Liver (tissue), 10 donors: ENCODE measurements at places on chromosomes 16 and 17. TPM values are rescaled to one million over a fixed set of nuclear protein-coding genes. Genes with fewer than 3 reads are reported as not detected.

- no peak for DNase-seq
Observed at GRCh38 chr16:6827931-6828330, 504.7 kb upstream of the RBFOX1 start.

- no peak for DNase-seq
Observed at GRCh38 chr16:56281249-56281805, 90.0 kb downstream of the GNAO1 start.

GRCh38 chr16:49822649-49823370 is 33.1 kb downstream of the ZNF423 start:
- no peak for DNase-seq

DNA sequence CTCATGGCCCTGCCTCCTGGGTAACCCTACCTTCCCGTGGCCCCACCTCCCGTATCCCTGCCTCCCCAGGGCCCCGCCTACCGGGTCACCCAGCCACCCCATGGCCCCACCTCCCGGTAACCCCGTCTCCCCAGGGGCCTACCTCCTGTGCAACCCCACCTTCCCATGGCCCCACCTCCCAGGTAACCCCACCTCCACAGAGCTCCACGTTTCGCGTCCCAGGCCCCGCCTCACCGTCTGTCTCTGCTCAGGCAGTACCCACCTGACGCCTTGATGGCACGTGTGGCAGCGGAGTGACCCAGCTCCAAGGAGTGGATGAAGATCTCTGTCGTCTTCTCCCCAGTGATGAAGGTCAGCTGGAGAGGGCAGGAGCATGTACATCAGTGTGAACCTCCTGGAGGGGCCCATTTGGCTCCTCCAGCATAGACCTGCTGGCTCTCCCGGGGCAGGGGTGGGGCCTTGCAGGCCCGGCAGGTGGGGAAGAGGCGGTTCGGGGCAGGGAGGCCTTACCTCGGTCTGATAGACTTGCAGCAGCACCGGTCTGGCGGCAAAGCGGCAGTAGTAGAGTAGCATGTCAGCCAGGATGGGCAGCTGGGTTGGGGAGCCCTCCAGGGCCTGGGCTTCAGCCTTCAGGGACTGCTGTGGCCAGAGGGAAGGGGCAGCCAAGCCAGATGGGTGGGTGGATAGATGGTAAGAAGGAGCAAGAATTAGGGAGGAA is 18.7 kb upstream of the PIK3R6 start:
- DNase-seq: no peak

TBX6 gene
- 0.10 TPM for polyA plus RNA-seq

DNA sequence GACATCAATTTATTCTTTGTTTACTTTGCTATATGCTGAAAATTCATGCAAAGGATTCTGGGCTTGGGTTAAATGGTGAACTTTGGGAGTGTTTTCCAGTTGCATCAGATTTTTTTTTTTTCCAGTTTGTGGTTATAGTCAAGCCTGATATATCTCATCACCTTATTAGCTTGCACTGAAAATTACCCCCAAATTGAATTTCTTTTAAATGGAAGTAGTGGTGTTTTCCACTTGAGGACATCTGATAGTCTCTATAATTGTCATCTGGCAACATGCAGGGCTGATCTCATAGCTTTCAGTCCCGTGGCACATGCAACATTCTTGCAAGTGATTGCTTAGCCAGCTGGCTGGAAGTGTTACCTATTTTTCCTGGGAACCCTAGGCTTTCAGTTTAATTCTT is 4.7 kb upstream of the KRTAP3-1 start:
- no peak for DNase-seq

- DNase-seq: no peak
Observed at GRCh38 chr17:31541559-31541958, 150.1 kb downstream of the RAB11FIP4 start.

TBC1D3C gene
- not detected for polyA plus RNA-seq

HAP1 gene
- 0.02 TPM for polyA plus RNA-seq

- DNase-seq: no peak
Observed at GRCh38 chr17:77470800-77471733, 330.3 kb downstream of the SEC14L1 start.

KRTAP9-8 gene
- polyA plus RNA-seq: not detected

PRAC2 gene
- not detected for polyA plus RNA-seq

- DNase-seq: no peak
Observed at GRCh38 chr17:28714281-28714680, 2.6 kb upstream of the PROCA1 start.

- no peak for DNase-seq
Observed at GRCh38 chr16:27389272-27389961, 12.6 kb upstream of the IL21R start.

- no peak for DNase-seq
Observed at GRCh38 chr17:76054112-76054476, 18.2 kb downstream of the SRP68 start.

GAS7 gene
- 0.79 TPM for polyA plus RNA-seq

DNA sequence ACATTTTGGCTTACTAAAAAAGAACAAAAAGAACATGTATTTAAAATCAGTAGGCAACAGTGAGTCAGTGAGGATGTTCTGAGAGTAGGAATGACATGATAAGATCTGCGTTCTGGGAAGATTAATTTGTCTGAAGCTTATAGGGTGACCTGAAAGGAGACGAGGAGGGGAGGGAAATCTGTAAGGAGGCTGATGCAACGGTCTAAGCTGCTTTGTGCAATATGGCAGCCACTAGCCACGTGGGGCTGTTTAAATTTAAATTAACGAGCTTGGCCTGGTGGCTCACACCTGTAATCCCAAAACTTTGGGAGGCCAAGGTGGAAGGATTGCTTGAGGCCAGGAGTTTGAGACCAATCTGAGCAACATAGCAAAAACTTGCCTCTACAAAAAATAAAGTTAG is 181.6 kb upstream of the CACNG3 start:
- no peak for DNase-seq

DNA sequence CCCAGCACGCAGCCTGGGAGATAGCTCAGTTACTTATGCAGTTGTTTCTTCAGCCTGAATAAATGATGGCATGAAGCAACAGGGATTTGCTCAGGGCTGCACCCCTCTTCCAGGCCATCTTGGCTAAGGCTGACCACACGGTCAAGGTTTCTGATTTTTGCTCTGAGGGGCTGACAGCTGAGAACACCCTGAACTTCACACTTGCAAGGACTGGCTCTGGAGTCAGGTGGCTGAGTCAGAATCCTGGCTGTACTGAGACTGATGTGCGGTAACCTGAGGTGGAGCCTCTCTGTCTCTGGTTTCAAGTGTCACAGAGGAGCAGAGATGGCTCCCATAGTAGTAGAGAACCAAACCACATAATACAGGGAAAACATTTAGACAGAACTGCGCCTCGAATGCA is 4.8 kb downstream of the MTHFSD start:
- DNase-seq: no peak

C17orf75 gene
- polyA plus RNA-seq: 4.7 TPM

DNA sequence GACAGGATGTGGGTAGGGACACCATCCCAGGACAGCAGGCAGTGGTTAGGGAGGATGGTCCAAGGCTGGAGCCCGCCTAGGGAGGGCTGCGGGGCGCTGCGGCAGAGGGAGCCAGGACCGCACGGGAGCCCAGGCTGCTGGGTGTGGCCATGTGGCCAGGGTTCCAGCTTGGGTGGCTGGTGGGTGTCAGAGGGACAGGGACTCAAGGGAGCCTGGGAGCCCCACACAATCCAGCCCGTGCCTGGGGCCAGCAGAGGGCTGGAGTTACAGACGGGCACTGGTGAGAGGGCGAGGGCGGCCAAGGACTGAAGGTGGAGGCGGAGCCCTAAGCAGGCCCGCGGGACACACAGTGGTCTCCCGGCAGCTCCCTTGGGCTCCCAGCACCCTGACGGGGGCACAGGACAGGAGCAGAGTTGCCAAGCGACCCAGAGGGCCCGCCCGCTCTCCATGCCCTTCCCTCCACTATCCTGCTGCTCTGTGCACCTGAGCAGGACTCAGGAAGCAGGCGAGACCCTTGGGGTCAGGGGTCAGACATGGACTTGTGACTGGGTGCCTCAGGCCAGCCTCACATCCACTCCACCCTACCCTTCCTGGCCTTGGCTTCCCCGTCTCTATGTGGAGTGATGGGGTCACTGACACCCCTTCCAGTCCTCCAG is 7.1 kb downstream of the MRPL28 start:
- DNase-seq: no peak

CYBC1 gene
- polyA plus RNA-seq: 45.6 TPM

ACSM5 gene
- 114 TPM for polyA plus RNA-seq

DNA sequence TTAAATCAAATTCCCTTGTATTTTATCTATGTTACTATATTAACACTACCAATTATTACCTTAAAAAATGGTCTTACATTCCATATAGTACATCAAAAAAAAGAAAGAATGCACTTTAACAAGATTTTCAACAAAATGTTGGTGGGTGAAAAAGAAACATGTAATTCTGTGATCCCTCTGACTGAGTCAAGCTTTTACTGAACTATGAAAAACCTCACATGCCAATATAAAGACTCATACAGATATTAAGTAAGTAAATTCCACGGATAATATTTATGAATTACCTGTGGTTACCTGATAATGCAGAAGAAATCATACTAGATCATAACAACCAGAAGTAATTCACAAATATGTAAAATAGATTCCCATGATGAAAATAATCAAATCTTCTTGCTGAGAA is 12.4 kb downstream of the COIL start:
- DNase-seq: no peak

- no peak for DNase-seq
Observed at GRCh38 chr16:84557504-84557903, 53.0 kb upstream of the MEAK7 start.

DNA sequence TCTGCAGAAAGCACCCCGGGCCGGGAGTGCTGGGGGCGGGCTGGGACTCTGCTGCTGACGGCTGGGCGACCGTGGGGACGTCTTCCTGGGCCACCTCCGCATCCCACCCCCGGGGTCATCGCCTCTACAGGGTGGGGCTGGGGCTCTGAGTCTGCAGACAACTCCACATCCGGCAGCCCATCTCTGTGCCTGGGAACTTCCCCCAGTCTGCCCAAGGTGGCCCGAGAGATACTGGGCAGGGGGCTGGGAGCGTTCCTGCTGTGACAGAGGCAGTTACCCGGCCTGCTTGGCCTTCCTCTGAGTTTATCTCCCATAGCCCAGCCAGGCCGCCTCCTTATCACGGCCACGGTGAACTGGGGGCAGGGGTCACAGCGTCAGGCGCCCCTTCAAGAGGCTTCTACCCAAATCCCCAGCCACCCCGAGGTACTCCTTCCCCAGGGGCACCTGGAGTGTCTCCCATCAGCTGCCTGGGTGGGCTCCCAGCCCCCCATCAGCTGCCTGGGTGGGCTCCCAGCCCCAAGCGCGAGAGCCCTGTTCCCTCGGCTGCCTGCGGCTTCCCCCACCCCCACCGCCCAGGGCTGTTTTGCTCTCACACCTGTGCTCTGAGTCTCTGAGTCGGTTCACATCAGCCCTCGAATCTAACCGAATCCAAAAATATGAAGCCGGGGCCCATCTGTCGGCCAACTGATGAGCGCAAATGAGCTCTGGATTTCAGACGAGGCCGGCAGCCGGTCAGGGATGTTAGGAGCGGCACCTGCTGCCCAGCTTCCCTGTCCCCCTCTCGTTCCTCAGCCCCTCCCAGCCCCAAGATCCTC is 15.6 kb upstream of the CBFA2T3 start:
- DNase-seq: peak; percentile 77

SMTNL2 gene
- 0.29 TPM for polyA plus RNA-seq

VWA3A gene
- not detected for polyA plus RNA-seq

DNA sequence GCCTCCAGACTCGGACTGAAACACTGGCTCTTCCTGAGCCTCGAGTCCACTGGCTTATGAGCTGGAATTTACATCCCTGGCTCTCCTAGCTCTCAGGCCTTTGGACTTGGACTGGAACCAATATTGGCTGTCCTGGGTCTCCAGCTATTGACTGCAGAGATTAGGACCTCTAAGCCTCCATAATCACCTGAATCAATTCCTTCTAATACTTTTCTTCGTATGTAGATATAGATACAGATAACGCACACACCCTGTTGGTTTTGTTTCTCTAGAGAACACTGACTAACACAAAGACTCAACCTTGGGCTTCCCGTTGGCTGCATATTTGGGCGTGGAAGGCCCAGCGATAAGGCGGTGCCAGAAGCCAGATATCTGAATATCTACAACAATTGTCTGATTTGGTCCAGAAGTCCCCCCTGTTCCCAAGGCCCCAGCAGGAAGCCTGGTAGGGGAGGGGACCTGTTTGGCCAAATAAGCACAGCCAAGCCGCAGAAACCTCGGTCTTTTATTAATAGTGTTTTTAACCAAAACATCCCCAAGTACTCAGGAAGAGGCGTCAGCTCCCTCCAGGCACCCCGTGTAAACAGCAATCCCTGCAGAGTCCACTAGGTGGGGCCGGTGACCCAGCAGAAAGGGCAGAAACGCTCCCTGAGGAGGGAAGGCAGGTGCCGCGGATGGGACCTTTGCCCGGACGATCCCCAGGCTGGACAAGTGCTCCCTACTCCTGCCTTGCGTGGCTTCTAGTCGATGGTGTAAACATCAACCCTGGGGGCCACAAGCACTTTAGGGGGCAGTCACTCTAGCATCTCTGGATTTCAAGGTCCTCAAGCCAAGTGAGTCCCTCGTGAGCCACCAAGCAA is 57.0 kb downstream of the ABR start:
- peak; percentile 81 for DNase-seq

DNA sequence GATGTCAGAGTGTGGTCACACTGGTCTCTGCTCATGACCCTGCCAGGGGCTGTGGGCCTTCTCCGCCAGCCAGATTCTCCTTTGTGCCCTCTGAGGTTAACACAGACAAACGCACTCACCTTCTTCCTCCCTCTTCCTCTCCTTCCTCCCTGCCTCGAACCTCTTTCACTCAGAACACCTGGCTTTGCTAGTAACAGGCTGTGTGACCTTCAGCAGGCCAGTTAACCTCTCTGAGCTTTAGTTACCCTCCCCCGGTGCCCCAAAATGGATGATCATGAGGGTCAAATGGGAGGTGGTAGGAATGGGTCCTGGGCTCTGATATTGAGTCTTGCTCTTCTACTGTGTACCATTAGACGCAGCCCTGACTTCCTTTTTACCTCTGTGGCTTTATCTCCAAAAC is 127.1 kb downstream of the OR1D5 start:
- DNase-seq: no peak
